ENCODE measurements at places on chromosomes 12 and 14.

- DNase-seq: no peak
These were observed 9.7 kb upstream of the BHLHE41 start for GRCh38 chr12:26134540-26134939.

GRCh38 chr14:37369425-37369824 is 171.7 kb downstream of the MIPOL1 start:
- DNase-seq: no peak

GRCh38 chr12:103677341-103677740 is 90.3 kb downstream of the STAB2 start:
- no peak for DNase-seq

DNA sequence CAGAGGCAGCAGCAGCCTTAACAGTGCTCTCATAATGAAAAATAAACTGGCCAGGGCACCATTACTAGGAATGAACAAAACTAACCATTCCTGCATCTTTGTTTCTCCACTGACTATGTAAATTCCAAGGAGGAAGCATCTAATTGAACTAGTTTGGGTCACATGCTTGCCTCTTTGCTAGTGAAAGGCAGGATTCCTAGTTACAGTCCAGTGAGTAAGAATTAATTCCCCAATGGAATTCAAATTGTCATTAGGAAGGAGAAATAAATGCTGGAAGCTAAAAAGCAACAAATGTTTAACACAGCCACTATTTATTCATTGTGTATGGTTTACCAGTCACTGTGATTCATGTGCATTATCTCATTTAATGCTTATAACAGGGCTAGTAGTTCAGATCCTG is 316.0 kb downstream of the CCDC91 start:
- DNase-seq: no peak

DNA sequence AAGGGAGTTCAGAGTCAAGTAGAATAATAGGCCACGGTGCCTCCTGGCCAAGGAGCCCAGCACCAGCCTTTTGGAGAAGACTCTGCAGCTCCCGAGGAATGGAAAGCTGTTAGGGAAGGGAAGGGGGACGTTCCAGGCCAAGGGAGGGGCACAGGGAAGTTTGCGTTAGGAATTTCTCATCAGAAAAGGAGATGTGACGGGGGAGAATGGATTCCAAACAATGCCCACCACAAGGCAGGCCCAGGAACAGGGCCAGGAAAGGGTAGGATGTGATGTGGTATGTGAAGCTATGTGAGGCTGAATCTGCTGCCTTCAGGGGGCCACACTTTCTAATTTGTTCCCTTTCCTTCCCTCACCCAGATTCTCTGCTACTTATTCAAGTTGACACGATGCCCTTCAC is 46.0 kb downstream of the DGLUCY start:
- DNase-seq: no peak

- DNase-seq: no peak
These were observed 53.0 kb upstream of the RPH3A start for GRCh38 chr12:112738531-112738930.

DNA sequence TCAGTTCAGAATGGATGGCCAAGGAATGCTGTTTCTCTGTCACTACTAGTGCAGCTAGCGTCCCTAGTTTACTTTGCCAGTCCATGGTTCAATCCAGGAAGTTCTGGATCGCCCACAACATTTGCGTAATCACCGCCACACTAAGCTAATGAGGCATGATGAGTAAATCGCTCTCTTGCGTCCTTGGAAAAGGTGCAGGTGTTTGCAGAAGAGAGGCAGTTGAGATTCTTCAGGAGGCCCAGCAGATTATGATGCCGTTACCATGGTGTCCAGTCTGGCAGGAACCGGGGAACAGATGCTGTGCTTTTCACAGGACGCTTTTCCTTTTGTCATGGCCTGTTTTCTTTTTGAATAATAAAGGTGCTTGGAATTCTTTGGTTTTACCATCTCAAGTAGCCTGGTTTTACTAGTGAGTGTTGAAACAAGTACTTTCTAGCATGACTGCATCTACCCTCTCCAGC is 9.0 kb downstream of the TPH2 start:
- no peak for DNase-seq

DNA sequence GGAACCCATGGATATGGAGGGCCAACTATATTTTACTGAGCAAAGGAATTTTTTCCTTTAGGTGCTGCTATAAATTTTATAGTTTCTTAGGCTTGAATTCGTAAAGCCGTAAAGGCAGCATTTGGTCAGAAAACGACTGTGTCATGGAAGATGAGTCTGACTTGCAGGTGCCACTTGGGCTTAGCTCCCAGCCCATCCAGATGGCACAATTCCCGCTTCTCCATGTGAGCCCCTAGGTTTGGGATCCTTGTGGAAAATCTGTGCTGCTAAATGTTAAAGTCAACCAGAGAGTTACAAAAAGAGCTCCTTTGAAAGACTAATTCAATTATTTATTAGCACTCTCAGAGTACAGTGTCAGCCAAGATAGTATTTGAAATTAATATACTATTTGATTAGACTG is 120.1 kb upstream of the NPAS3 start:
- no peak for DNase-seq

GRCh38 chr12:2170376-2170775 is 117.6 kb downstream of the CACNA1C start:
- DNase-seq: no peak

- no peak for DNase-seq
These were observed 29.1 kb upstream of the ADAM20 start for GRCh38 chr14:70563869-70564268.

DNA sequence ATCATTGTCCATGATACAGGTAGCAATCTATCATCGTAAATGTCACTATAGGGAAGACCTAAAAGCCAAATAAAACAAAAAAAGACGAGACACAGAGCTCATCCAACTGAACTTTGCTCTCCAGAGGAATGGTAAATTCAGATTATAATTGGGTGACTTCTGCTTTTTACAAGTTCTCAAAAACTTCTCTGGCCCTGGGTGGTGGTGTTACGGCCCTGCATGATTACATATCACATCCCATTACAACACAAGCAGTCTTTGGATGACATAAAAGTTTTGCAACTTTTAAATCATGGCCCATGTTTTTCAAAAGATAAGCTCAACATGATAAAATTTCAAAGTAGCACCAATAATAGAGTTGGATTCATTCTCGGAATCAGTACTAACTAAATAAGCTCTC is 299.6 kb downstream of the DIO2 start:
- no peak for DNase-seq

- DNase-seq: no peak
These were observed 73.8 kb upstream of the BDKRB2 start for GRCh38 chr14:96130854-96131253.

DNA sequence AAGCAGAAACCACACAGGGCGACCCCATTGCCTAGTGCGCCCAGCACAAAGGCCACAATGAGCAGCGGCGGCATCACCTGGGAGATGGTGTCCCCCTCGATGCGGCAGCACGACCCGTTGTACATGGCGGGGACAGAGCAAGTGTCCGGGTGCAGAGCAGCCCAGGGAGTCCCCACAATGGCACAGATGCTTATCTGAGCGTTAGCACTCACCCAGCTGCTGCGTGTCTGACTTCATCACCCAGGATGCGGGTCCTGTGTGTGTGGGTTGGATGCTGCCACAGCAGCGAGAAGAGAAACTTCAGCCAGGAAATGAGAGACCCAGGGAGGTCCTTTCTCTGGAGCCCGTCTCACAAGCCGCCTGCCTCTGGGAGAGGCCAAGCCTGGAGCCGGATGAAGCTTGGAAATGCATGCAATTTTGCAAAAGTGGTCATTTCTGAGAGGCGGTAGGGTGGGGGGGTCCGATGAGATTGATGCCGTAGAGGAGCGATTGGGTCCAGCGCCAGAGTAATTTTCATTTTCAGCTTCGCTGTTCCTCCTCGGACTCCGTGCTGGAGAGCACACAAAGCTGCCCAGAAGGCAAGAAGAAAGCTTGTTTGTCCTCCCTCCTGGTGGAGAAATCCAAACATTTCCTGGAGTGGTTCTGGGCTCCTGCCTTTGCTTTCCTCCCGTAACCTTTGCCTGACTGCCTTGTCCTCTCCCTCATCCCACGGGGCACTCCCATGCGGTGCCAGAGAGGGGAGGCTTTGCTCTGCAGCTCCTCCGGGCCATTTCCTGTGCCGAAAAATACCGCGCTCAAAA is at the start of gene HCAR1:
TSS of gene HCAR1 (minus strand) at position 630 of the 800 bp plus-strand sequence. CDS start at position 125, 505 bp downstream.
- DNase-seq: peak; percentile 22

- DNase-seq: no peak
These were observed 62.2 kb upstream of the ST8SIA1 start for GRCh38 chr12:22396735-22397134.

DNA sequence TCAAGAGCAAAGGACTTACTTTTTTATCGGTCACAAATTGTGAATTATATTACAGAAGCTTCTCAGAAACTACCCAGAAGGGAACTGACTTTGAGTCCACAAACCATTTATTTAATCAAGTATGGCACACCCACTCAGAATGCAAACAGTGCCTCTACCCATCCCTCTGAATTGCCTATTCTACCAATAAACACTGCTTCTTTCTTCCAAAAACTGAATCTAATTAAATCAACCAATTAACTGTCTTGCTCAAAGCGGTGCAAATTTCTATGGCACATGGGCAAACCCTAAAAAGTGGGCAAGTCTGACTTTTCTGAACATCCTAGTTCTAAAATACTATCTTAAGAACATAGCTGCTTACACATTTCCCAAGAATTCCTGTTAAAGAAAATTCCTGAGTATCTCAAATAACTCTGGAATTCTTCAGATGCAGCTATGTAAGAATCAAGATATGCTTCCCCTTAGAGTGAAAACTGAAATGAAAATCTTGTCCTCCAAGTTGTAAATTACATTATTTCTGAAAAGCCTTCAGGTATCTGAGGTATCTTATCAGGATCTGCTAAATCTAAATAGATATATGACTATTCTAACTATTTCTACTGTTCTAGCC is 4.3 kb downstream of the SPTLC2 start:
- no peak for DNase-seq

DNA sequence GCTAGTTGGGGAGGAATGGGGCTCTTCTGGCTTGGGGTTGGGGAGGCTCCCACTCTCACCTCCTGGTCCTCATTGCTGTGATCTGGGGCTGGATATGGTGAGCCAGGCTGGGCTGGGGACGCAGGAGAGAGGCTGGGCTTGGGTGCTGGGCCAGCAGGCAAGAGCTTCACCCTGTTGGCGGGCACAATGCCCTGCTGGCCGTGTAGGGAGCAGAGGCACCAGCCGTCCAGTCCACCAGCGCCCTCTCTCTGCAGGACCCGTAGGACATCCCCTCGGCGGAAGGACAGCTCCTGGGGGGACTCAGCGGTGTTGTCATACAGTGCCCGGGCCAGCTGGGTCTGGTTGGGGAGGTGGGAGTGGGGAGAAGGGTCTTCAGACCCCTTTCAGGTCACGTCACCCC is 4.5 kb downstream of the EFS start:
- DNase-seq: no peak

DNA sequence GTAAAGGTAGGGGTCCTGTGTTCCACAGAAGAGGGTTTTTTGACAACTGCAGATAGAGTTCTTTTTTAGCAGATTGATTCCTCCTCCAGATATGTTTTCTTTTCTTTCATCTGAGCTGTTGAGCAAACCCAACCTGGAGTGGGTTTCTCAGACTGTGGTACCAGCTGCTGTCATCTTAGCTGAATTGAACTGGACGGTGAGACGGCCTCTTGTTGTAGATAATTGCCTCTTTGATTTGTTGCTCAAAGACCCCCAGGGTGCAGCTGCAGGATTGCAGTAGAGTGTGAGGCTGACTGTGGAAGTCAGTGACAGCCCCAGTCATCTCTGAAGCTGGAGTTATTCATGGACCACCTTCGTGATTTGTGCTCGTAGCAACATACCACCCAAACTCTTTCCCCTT is 317.7 kb downstream of the AACS start:
- no peak for DNase-seq

GRCh38 chr12:62700091-62700880 is 233.7 kb downstream of the MON2 start:
- DNase-seq: no peak

GRCh38 chr12:116818341-116818856 is 62.8 kb downstream of the HRK start:
- peak; percentile 4 for DNase-seq

- no peak for DNase-seq
These were observed 230.2 kb downstream of the BCL11B start for GRCh38 chr14:99041820-99042174.

DNA sequence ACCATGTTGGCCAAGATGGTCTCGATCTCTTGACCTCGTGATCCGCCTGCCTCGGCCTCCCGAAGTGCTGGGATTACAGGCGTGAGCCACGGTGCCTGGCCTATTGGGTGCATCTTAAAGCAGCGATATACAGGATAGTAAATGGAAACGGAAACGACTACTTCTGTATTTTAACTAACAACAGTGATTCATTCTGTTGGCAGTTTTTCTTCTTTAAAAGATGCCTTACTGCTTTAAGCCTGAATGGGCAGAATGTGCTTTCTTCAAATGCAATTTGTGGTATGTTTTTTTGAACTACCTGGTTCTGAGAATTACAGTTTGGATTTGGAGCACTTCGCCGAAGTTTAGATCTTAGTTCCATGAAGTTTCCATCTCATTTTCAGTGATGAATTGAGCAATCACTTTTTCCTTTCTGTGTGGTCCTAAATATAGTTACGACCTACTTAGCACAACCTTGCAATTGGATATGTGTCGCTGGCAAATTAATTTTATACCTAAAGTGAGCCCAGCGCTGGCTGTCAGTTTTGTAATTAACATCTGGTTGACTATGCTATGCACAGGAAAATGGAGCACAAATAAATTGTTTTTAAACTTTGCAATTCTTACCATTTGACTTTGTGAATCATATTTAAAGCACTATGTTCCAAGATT is 53.6 kb upstream of the EIF5 start:
- no peak for DNase-seq

DNA sequence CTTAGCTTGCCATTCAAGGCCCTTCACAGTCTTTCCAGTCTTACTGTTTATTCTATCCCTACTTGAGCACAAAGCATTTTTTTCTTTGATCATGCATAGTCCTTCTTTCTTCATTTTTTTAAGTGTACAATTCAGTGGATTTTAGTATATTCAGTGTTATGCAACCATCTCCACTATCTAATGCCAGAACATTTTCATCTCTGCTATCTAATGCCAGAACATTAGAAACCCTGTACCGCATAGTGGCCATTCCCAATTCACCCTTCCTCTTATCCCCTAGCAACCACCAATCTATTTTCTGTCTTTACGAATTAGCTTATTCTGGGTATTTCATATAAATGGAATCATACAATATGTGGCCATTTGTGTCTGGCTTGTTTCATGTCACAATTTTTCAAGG is 13.4 kb downstream of the LPCAT3 start:
- no peak for DNase-seq

GRCh38 chr12:108174641-108175040 is 45.6 kb downstream of the WSCD2 start:
- no peak for DNase-seq

GRCh38 chr14:83975841-83976770 is 1553.8 kb upstream of the FLRT2 start:
- no peak for DNase-seq

GRCh38 chr12:52992699-52993557 is 13.3 kb upstream of the EIF4B start:
- no peak for DNase-seq

DNA sequence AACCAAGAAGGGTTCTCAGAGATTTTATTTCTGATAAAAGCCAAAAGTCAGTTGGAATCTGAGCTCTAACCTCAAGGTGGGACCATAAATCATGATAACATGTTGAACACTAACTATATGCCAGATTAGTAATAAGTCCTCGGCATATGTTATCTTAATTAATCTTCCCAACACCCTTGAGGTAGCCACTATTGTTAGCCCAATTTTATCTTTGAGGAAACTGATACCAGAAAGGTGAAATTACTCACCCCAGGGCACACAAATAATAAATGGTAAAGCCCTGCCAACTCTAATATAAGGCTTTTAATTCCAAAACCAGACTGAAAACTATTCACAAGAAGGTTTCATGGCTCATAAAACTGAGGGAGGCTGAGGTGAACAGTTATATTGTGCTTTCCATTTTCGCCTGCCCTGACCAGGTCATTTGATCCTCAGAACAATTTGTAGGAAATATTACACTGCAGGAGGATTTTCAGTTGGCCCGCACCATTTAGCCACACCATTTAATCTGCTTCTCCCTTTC is 16.1 kb upstream of the NUAK1 start:
- no peak for DNase-seq
